Activated CD4-positive, alpha-beta T cell treated with anti-CD3 and anti-CD28 coated beads, Interleukin-2, amount 50 U/mL, for 4 hours (primary cell): ENCODE measurements at places on chromosomes 2 and 18.

DNA sequence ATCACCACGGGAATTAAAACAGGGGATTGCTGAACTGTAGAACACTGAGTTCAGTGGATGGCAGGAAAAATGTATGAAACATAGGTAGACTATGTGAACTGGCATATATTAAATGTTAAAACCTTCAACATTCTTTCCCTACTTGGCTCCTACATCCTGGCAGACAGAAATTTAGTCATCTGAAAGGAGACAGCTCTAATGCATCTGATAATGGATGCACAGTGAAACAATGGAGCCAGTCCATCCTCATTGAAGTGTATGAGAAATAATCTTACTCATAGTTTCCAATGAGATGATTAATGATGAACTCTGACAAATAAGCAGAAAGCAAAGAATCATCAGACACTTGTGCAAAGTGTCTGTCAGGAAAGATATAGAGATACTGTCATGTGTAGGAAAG, 1629.7 kb upstream of the TMEFF2 start:
- DNase-seq = no peak

- DNase-seq = no peak
Observed at GRCh38 chr18:48110797-48111196, 180.3 kb upstream of the SMAD2 start.

DNA sequence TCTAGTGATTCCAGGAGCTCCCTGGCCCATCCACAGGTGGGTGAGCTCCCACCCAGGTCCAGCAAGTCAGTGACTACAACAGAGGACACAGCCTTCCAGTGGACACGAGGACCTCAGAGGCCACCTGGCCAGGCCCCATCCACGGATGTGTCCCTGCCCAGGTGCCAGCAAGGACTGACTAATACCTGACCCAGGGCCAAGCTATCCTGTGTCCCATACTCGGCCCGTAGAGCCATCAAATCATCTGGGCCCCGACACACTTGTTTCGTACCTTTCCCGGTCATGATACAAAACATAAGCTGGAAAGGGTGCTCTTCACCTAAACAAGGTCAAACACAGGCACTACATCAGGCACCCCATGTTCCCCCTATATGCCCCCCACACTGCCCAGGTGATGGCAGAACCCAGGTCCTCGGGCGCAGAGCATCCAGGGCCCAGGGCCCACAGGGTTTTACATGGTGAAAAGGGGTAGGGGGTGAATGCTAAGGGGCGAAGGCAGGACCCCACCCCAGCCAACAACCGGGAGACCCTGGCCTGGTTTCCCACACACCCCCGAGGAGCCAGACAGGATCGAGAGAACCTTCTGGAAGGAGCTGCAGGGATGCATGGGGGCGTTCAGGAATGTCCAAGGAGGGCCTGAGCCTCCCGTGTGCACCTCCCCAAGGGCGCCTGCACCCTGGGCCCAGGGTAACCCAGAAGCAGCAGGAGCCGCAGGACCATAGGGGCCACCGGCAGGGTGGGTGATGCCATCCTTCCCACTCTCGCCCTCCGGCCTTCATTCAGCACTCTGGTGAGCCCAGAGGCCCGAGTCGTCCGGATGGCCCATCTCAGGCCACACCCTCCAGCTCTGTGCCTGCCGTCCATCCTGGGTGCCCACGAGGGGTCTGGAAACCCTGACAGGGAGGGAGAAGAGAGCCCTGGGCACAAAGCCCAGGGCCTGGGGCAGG, 94.3 kb downstream of the HDAC4 start:
- DNase-seq = no peak

GRCh38 chr2:73202156-73203054, at the start of gene NOTO:
TSS of gene NOTO (plus strand) at chr2:73202574. CDS start at chr2:73202667, 93 bp downstream.
- DNase-seq = no peak

DNA sequence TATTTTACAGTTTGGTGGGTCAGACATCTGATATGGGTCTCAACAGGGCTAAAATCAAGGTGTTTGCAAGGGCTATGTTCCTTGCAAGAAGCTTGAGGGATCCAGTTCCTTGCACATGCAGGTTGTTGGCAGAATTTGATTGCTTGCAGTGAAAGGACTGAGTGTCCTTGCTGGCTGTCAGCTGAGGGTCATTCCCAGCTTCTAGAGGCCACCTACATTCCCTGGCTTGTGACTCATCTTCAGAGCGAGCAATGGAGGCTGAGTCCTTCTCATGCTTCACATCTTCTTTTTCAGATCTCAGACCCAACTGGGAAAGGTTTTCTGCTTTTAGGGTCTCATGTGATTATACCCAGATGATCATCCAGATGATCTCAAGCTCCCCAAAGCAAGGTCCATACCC, 12.4 kb downstream of the MEX3C start:
- no peak for DNase-seq

DNA sequence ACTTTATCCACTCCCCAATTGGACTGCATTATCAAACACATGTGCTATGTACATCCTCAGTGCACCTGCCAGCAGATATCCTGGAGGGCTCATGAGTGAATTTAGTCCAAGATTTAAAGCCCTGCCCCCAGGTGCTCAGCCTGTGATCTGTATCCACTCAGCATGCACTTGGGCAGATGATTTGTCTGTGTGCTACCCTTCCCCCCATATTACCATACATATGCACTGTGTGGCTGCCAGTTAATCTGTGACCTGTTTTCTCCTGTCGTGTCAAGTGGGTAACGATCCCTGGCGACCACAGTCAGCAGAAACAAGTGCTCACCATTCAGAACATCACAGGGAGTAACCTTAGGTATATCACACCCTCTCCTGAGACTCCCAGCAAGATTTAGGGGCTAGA, 10.2 kb downstream of the NAGK start:
- no peak for DNase-seq

DNA sequence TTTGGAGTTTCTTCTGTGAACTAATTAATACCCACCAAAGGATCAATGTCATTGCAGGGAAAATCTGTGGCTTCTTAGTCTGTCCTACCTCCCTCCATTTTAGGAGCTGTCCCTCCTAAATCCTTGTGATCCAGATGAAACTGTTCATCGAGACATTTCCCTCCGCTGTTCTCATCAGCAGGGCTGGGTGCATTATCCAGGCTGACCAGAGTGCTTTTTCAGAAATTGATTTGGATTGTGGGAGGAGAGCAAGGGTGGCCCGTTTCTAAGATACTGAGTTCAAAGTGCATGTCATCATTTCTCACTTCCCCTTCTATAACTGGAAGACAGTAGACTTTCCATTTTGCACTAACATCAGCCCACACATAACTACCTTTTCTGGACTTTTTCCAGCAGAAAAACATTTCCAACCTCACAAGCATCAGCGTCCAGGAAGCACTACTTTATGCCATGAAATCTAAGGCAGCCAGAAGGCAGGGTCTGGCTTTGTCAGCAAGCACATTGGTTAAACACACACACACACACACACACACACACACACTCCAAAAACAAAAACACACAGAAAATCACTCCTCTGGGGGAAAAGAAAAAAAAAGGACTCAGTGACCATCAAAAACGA, 94.1 kb downstream of the ANKRD44 start:
- DNase-seq = no peak

DNA sequence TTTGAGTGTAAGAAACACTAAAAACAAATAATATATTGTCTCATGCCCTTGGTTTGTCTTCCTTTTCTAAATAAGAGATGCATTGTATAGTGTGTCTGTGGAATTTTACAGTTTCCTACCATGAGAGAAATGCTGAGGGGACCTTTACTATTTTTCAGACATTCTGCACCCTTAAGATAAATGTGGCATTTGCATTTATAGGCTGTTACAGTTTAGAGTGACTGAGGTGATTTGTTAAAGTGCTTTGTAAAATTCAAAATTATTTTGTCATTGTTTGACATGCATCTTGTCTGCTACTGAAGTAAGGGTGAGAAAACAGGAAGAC, 78.9 kb upstream of the ZSWIM2 start:
- DNase-seq = no peak

- no peak for DNase-seq
Observed at GRCh38 chr2:198890490-198890889, 567.2 kb downstream of the SATB2 start.

DNA sequence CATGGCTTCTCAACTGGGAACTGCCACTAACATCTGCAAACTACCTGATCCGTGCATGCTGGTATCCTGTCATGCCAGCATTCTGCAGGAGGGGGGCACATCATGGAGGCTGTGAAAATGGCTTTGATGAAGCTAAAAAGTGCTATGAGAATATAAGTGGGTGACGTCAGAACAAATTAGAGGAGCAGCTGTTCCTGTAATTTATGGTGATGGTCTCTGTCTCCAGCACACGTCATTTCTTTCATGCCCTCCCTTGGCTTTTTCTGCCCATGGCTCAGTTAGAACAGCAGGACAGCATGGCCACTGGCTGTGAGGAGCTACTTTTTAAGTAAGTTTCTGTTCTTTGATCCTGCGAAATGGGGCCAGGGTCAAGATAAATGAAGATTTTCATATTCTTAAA, 466.3 kb downstream of the THSD7B start:
- no peak for DNase-seq

DNA sequence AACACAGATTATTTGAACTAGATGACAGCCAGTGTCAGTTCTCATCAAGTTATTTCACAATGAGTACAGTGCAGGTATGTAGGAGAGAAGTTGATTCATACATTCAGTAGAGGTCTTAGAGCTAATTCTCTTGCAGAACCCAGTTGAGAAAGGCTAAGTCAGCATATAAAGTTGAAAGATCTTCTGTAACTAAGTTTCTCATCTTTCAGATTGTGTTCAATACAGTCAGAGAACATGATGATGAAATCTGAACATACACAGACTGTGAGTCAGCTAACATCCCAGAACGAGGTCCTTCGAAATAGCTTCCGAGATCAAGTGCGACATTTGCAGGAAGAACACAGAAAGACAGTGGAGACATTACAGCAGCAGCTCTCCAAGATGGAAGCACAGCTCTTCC, 41.9 kb upstream of the LIMS1 start:
- no peak for DNase-seq

- DNase-seq = no peak
Observed at GRCh38 chr2:66772618-66773017, 337.7 kb downstream of the MEIS1 start.

DNA sequence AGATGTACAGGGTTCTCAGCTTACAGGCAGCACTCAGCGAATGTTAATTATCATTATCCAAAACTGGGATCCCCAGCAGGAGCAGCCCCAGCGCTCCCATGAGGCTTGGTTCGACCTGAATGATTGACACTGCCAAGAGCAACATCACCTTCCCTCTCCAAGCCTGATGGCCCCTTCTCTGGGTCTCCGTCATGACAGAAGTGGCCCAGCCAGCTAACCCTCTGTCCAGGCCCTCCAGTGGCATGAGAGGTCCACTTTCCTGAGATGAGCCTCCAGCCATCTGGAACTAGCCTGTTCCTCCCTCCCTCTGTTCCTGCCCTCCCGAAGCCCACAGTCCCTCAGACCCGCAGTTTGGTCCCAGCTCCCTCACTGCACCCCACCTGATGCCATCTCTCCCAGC, 97.0 kb upstream of the RAB6C start:
- no peak for DNase-seq

GRCh38 chr2:107259408-107260195, 373.6 kb upstream of the ST6GAL2 start:
- no peak for DNase-seq

DNA sequence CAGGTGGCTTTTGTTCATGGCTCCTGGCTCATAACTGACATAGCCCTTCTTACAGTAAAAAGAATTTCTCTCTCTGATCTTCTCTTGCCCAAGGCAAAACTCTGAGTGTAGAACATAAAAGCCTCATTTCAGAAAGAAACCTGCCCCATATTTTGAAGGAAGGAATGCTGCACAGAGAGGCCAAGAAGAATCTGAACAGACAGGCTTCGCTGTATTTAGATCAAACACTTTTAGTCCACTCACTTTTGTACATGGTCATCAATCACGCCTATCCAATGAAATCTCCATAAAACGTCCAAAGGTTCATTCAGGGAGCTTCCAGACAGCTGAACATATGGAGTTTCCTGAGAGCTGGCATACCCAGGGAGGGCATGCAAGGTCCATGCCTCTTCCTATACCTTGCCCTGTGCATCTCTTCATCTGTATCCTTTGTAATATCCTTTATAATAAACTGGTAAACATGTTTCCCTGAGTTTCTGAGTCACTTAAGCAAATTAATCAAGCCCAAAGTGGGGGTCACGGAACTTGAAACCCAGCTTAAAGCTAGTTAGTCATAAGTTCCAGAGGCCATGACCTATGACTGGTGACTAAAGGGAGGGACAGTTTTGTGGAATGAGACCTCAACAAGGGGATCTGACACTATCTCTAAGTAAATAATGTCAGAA, 62.5 kb upstream of the TMEM247 start:
- DNase-seq = no peak

GRCh38 chr2:109644571-109645275, 30.6 kb downstream of the SOWAHC start:
- no peak for DNase-seq

DNA sequence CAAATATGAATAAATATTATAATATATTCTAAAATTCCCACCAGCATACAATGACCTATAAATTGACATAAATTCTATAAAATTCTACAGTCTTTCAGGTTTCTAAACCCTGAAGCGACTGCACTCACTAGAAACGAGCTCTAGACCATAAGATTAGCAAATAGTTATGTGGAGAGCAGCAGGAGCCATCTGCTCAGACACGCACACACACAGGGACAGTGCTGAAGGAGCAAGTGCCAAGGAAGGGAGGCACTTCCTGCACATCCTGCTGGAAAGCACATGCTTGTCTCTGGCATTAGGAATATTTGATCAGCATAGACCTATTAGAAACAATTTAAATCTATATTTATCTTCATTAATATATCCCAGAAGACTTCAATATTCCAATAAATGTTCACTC, 713.9 kb upstream of the CDH2 start:
- DNase-seq = no peak

GRCh38 chr2:10103179-10103578, 19.4 kb upstream of the RRM2 start:
- DNase-seq = no peak

- no peak for DNase-seq
Observed at GRCh38 chr2:223460774-223461211, 141.4 kb downstream of the SCG2 start.

DNA sequence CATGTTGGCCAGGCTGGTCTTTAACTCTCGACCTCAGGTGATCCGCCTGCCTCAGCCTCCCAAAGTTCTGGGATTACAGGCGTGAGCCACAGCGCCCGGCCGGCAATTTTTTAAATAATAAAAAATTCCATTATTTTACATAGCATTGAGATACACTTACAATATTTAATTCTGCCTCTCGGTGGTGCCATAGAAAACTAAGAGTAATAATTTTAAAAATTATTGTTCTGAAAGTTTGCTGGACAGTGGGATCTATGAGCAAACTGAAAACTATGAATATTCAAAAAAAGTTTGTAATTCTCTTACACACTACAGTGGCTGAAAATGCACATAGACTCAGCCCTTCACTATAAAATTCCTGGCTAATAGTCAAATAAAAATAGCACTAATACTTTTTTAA, 90.9 kb upstream of the STON1 start:
- DNase-seq = no peak

GRCh38 chr2:60796573-60797509, 40.8 kb downstream of the PAPOLG start:
- no peak for DNase-seq

DNA sequence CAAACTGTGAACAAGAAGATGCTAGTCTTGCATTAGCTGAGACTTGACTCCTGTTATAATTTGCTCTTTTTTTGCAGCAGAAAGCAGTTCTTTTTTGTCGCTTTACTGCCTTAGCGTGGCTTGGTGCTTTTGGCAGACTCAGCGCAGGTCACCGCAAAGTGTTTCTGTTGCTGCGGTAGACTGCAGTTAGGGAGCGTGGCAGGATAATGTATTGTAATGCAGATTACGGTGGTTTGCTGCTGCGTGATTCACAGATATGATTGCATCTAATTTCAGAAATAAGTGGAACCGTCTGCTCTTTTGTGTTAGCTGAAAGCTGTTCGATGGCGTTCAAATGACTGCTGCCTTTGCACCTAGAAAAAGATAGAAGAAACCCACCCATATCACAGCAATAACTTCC, 131.6 kb upstream of the SATB2 start:
- no peak for DNase-seq
